ENCODE measurements at places on chromosomes 6 and 20.

DNA sequence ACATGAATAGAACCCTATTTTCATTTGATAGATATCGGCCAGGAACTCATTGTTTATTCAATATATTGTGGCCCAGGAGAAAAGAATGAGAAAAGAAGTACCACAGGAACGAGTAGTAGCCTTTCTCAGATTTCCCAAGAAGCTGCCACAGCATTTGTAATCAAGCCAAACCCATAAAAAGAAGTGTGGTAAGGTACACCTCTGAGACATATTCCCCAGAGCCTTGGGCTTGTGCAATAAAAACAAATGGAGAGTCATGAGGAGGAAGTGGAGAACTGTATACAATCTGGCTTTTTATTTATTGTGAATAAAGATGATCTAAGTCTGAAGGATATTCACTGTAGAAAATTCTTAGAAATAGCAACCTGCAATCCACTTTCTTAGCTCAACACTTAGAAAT lies 36.7 kb downstream of the KIF6 start:
- no peak for DNase-seq

DNA sequence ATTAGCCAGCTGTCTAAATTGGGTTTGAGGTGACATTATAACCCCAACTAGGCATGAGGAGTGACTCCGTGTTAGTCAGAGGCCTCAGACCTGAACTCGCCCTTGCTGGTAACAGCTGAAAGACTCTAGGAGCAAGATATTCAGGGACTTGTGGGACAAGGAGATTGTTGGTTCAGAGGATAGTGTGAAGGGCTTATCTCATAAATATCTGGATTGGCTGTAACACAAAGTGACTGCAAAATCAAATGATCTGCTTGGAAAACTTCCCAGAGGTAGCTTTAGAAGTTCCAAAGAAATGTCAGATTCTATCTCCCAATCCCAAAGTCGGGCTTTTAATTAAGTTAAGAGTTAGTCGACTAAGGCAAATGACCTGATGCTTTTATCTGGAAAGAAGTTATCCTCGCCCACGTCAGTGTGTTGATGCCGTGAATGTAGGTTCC lies 72.4 kb downstream of the TULP4 start:
- DNase-seq = no peak

- DNase-seq = no peak
These were observed 21.7 kb downstream of the PDSS2 start for GRCh38 chr6:107437691-107438090.

DNA sequence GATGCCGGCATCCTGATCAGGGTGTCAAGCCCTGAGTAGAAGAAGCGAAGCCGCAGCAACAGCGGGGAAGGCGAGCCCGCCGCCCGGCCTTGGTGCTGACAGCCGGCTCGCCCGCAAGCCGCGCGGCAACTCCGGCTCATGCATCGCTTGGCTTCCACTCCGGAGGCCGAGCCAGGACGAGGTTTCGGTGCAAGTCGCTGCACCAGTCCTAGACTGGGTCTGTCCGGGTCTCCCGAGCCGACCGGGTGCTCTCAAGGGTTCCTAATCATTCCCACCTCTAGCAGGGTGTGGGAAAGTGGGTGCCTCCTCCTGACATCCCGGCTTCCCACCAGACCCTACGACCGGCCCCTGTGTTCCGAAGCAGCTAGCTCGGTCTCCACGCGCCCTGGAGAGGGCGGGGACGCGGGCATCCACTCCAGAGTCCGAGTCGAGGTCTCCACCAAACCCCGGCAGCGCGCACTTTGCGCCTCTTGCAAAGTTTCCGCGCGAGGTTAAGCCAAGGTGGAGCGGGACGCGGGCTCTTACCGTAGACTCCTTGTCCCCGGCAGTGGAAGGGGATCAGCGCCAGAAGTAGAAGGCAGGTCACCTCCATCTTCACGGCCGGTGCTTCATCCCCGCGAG lies 1.4 kb downstream of the MDGA1 start:
- peak; percentile 48 for DNase-seq

DNA sequence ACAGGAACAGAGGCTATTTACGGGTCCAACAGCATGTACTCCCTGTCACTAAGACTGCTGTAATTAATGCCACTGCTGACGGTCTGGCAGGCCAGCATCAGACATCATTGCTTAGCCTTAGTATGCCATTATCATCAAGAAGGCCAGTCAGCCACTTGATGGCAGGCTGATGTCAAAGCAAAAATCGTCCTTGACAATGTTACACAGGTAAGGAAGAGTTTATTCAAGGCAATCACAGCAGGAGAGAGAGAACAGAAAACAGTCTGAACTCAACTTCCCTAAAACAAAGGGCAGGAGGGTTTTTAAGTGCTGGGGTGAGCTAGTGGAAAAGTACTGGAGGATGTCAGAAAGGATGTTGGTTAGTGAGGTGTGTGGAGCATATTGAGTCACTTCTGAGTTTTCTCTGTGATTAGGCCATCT lies 25.1 kb downstream of the FKBP1C start:
- no peak for DNase-seq

DNA sequence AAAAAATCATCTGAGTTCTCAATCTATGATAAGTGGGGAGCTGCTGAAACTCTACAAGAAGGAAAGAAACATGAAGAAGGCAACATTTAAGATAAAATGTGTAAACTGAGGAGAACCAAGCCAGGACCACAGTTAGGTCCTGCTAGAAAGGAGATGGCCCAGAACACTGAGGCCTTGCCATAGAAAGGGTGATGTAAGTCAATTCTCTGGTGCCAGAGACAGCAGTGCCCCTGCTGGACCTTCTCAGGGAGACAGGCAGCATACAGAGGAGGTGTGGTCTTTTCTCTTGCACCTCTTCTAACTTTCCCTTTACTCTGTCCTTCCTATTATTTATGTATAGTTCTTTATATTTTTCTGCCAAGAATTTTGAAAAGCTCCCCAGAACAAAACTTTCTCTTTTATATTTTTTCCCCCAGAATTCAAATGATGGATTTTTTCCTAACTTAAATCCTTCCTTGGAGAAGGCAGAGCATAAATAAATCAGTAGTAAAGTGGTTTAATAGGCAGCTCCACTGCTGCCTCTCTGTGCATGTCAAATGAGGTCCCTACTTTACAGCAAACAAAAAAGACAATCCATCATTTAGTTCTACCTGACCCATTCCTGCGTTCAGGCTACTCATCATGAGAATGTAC lies 9.0 kb downstream of the UQCC2 start:
- DNase-seq = peak; percentile 40

DNA sequence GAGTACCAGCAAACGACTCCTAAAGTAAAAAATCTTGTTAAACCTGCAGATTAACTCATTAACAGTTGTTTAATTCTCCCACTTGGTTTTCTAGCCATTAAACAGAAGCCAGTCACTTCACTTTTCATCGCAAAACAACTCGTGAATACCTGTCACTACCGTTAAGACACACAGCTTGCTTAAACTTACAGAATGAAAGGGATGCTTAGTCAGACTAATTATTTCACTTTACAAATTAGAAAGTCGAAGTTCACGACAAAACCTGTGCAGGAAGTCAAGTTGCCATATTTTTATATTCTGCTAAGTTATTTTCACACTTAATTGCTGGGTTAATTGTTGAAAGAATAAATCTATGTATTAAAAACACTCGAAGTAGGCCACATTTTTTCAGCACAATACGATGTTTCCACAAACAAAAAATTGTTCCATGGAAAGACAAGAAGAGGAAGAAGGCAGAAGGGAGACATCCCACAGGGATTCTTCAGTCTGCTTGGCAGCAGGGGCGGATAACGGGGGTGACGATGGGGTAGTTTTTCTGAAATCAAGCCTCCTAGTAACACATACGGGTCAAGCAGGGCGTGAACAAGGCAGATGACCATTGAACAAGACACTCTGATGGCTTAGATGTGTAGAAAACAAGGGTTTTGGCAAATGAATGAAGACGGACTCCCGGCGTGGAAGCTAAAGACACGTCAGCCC lies 933 bp downstream of the SSR1 start:
- no peak for DNase-seq

DNA sequence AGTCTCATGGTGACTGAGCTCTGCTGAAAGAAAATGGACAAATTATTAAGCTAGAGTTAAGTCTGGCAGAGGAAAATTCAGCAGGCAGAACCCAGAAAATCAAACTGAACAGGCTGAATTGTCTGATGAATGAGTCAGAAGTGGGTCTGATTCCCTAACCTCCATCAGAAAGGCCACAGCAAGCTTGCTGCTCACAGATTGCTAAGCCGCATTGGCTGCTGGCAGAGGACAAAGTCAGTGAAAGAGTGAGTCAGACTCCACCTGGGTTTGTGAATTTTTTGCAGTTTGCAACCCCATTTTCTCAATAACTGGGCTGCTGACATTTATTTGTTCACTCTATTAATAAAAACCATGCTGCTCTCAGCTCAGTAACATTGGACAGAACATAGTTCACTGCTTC lies 191.3 kb downstream of the EPM2A start:
- no peak for DNase-seq

DNA sequence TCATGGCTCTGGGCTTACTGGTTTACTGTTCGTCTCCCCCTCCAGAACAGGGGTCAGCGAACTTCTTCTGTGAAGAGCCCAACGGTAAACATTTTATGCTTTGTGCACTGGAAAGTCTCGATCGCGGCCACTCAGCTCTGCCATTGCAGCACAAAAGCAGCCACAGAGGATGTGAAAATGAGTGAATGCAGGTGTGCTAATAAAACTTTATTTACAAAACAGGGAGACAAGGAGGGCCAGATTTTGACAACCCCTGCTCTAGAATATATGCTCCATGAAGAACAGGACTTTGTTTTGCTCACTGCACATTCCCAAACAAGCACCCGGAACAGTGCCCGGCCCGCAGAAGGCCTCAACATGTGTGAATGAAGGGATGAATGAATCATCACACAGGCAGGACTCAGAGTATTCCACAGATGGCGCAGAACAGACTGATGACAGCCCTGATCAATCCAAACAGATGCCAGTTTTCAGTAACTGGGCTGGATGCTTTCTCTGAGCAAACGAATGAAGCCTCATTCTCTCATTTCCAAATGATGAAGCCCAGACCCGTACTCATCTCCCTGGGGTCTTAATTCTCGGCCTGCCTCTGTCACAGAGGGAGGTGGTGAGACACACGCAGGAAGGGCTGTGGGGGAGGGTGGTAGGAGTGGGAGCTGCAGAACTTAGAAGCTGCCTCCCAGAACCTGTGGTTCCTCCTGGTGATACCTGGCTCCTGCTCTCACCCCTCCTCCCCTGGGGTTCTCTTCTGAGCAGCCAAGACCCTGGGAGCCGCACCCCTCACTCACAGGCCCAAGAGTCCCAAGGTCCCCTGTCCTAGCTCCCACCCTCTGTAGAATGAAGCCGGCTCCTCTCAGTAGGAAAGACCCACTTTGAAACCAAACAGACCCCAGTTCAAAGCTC lies 196.4 kb downstream of the PREX1 start:
- no peak for DNase-seq

DNA sequence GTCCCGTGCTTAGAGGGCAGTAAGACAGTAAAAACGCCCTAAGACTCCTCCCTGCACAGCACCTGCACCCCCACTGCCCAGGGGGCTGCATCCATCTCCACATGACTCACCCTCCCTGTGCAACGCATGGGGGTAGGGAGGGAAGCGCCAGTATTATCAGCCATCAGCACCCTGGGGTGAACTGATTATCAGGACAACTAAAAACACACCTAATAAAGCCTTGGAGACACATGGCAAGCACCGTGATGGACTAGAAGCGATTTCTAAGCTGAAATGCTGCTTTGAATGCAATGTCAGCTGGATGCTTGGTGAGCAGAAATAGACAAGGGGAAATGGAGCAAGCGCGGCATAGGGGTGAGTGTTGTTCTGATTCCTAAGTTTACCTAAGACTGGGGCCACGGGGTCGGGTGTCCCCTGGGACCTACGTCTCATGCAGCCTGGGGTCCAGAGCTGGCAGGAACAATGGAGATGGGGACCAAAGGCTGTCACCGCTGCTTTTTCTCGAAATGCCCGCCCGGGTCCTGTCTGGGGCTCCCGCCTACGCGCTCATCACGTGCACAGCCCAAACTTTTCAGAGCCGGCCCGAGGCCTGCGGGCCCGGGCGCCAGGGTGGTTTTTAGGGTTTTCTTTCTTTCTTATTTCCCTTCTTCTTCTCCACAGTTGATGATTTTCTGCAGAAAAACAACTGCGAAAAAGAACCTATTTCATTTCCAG lies 702 bp upstream of the TNFAIP3 start:
- no peak for DNase-seq

- no peak for DNase-seq
These were observed 346.2 kb upstream of the IMPG1 start for GRCh38 chr6:76418560-76419223.

DNA sequence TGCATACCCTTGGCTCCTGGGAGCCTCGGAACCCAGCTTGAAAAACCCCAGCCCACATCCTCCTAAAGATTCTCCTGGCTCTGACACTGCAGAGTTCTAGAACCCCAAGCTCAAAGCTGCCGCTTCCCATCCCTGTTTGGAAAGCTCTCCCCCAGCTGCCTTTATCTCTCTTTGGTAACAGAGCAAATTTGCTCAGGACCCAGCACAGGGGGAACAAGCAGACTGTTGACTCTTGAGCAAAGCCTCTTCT lies 38.9 kb downstream of the HNF4A start:
- DNase-seq = no peak

GRCh38 chr6:23534351-23534750 lies 591.7 kb upstream of the NRSN1 start:
- no peak for DNase-seq

- DNase-seq = no peak
These were observed 33.3 kb upstream of the TGM2 start for GRCh38 chr20:38198238-38198861.

DNA sequence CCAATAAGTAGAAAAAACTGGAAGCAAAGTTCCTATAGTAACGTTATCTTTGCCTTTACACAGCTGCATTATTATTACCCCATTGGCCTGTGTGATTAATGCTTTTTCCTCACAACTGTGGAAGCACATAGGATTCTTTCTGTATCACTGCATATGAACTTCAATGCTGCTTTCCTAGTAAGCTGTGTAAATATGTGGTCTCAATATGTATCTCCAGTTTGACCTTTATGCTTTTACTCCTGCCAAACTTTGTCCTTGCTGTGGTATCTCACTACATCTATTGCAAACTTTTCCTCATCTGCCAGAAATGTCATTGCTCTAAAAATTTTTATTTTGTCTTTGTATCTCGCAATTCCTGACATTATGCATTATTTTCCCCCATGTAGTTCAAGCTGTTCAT lies 168.6 kb downstream of the ZFAND3 start:
- no peak for DNase-seq

- no peak for DNase-seq
These were observed 53.9 kb downstream of the PREX1 start for GRCh38 chr20:48773837-48774418.

DNA sequence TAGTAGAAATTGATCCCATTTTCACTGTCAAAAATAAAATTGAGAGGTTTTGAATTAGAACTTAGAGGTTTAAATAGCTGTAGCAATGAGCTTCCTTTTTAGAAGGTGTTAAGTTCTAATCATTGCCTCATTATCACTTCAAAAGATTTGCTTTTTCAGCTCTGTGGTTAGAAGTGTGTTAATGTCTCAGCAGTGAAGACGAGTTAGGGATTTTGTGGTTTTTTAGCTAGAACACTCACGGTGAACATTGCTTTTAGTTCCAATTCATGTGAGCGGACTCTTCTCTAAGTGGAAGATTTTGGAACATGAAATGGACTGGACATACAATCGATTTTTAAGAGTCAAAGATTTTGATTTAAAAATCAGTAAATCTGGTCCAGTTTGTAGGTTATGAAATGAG lies 12.7 kb upstream of the IFNGR1 start:
- no peak for DNase-seq

All from endothelial cell (in vitro differentiated cells).